ENCODE measurements at places on chromosomes 4 and X. TPM values are rescaled to one million over a fixed set of nuclear protein-coding genes. Genes with fewer than 3 reads are reported as not detected.
A peak's percentile ranks its signal among the peaks of the same experiment; 100 is the strongest.

The BTK gene
- total RNA-seq = 4.4 TPM

The NDST3 gene
- 0.74 TPM for total RNA-seq

The EMCN gene
- 20.1 TPM for total RNA-seq

The ZCCHC12 gene
- total RNA-seq = 3.7 TPM

The PROM1 gene
- not detected for total RNA-seq

The FAM133A gene
- total RNA-seq = not detected

The CLCN5 gene
- 4.9 TPM for total RNA-seq

The CPLX1 gene
- 0.98 TPM for total RNA-seq

The RNF128 gene
- 5.6 TPM for total RNA-seq

The SYP gene
- total RNA-seq = 11.0 TPM

The DTHD1 gene
- 0.49 TPM for total RNA-seq

- H3K4me1 ChIP-seq = no peaks in the 10 kb centered on the region
- H3K27ac ChIP-seq = no peak overlapping the region
- DNase-seq = no peak
- no peaks in the 10 kb centered on the region for H3K36me3 ChIP-seq
- H3K27me3 ChIP-seq = no peaks in the 10 kb centered on the region
Measured at GRCh38 chr4:126544276-126544675, 1088.5 kb upstream of the INTU start.

DNA sequence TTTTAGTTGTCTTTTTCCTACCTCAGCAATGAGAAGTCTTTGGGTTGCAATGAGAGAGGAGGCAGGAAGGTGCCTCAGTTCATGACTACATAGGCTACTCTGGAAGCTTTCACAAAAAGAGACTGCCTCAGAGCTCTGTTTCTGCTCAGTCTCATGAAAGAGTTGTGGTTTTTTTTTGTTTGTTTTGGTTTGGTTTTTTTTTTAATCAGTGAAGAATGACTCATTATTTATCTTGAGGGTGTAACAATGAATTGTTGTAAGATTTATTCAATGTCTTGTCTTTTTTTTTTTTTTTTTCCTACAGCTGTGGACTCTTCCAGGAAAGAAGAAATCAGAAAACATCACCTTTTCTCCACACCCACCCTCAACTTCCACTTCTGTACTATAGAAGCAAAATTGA lies 67.5 kb upstream of the CXCL13 start:
- peaks cover 4% of the 10 kb centered on the region for H3K4me1 ChIP-seq
- no peak overlapping the region for H3K4me3 ChIP-seq
- DNase-seq = no peak
- no peak overlapping the region for H3K27ac ChIP-seq

DNA sequence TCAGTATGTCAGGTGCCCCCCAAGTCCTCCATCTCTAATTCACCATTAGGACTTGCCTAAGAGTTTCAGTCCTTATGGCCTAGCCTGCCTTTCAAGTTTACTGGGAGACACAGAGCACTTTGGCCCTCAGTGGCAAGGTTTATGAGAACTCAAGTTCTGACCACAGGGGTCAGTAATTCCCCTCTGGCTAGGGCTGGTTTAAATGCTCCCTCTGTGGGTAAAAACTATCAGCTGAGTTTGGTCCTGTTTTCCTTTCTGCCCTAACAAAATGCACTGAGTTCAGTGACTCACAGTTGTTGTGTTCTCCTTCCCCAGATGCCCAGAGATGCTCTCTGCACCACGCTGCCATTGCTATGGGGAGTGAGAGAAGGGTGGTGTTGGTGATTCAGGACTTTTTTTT lies 163.2 kb downstream of the RELL1 start:
- no peaks in the 10 kb centered on the region for H3K4me1 ChIP-seq
- no peaks in the 10 kb centered on the region for H3K36me3 ChIP-seq
- no peak overlapping the region for H3K4me3 ChIP-seq
- DNase-seq = no peak

DNA sequence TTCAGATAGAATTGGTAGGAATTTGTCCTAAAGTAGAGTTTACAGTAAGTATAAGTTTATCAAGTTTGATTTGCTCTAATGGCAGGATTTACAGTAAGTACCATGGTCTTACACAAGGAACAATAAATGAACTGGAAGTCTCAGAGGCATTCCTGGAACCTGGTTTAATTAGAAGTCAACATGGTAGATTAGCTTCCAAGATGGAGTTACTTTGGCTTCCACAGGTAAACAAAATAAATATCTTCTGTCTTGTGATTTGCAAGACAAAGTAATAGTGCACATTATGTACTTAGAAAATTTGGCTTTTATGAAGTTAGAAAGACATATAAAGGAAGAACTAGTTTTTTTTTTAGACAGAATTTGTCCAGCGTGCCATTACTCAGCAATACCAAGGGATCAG lies 190.7 kb downstream of the GLUD2 start:
- no peak overlapping the region for H3K4me3 ChIP-seq
- H3K27me3 ChIP-seq = no peaks in the 10 kb centered on the region
- H3K27ac ChIP-seq = no peak overlapping the region
- H3K36me3 ChIP-seq = no peaks in the 10 kb centered on the region

GRCh38 chrX:108216405-108216804 lies 124.8 kb downstream of the ATG4A start:
- H3K27me3 ChIP-seq = no peaks in the 10 kb centered on the region
- H3K27ac ChIP-seq = peak overlapping the region; percentile 48
- H3K36me3 ChIP-seq = no peaks in the 10 kb centered on the region
- DNase-seq = no peak
- H3K4me3 ChIP-seq = no peak overlapping the region

DNA sequence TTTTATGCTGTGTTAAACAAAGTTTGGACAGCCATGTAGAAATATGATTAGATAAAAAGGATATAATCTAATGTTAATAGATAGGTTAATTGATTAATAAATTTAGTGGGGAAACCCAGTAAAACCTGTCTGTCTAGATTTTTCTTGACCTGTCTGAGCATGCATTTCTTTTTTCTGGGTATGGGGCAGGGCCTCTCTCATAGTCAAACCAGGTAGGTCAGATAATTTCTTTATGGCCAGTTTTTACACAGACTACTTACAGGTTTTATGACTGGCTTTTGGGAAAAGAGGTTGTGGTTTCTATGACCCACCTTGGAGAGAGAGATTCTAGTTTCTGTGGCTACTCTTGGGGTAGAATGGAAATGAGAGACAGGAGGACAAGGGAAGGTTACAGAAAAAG lies 135.6 kb upstream of the EPHA5 start:
- no peaks in the 10 kb centered on the region for H3K4me1 ChIP-seq
- no peak overlapping the region for H3K4me3 ChIP-seq
- no peak for DNase-seq
- no peaks in the 10 kb centered on the region for H3K36me3 ChIP-seq

- peak; percentile 58 for DNase-seq
- peaks cover 21% of the 10 kb centered on the region for H3K4me1 ChIP-seq
- no peaks in the 10 kb centered on the region for H3K27me3 ChIP-seq
- H3K4me3 ChIP-seq = no peak overlapping the region
- H3K27ac ChIP-seq = no peak overlapping the region
Measured at GRCh38 chr4:3364199-3364598, 71.4 kb downstream of the RGS12 start.

DNA sequence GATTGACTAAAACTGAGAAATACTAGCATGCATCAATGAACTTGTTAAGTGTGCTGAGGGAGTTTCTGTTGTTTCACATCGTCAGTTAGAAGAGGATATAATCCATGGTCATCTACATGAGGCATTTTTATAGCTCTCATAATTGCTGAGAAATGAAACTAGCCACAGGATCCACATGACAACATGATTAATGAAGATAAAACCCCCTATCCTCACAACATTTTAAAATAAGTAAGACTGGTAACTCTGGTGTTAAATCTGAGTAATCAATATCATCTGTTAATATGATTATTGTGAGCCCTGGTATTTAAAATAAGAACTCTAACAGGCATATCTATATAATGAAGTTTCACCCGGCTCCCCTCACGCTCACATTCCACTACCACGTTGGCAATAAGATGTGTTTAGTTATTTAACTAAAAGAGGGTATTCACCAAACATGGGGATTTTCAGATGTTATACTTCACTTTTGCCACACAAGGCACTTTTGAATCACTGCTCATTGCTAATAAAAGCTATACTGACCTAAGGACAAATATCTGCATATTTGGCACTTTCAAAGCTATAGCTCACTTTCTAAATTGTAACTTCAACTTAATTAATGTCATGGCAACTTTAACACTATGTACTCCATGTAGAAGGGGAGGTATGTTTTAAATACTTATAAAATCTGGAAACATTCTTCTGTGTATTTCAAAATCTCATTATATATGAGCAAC lies 6.7 kb downstream of the UNC5C start:
- no peaks in the 10 kb centered on the region for H3K27me3 ChIP-seq
- H3K4me1 ChIP-seq = no peaks in the 10 kb centered on the region
- no peak overlapping the region for H3K27ac ChIP-seq
- H3K36me3 ChIP-seq = no peaks in the 10 kb centered on the region
- no peak for DNase-seq
- H3K4me3 ChIP-seq = no peak overlapping the region

- no peaks in the 10 kb centered on the region for H3K27me3 ChIP-seq
- H3K4me3 ChIP-seq = no peak overlapping the region
- H3K27ac ChIP-seq = no peak overlapping the region
- DNase-seq = no peak
- no peaks in the 10 kb centered on the region for H3K4me1 ChIP-seq
Measured at GRCh38 chr4:57187246-57187645, 77.1 kb upstream of the IGFBP7 start.

- no peaks in the 10 kb centered on the region for H3K4me1 ChIP-seq
- H3K4me3 ChIP-seq = no peak overlapping the region
- DNase-seq = no peak
- no peak overlapping the region for H3K27ac ChIP-seq
- no peaks in the 10 kb centered on the region for H3K27me3 ChIP-seq
- H3K36me3 ChIP-seq = peaks cover 6% of the 10 kb centered on the region
Measured at GRCh38 chr4:17497890-17498523, 13.9 kb downstream of the QDPR start.

GRCh38 chrX:150736475-150736874 lies 43.3 kb downstream of the MTMR1 start:
- H3K4me3 ChIP-seq = no peak overlapping the region
- no peak overlapping the region for H3K27ac ChIP-seq
- H3K27me3 ChIP-seq = no peaks in the 10 kb centered on the region
- peaks cover 50% of the 10 kb centered on the region for H3K36me3 ChIP-seq

- DNase-seq = no peak
- H3K27ac ChIP-seq = no peak overlapping the region
- H3K4me1 ChIP-seq = no peaks in the 10 kb centered on the region
- H3K27me3 ChIP-seq = no peaks in the 10 kb centered on the region
Measured at GRCh38 chrX:50407976-50408375, 62.6 kb downstream of the DGKK start.

DNA sequence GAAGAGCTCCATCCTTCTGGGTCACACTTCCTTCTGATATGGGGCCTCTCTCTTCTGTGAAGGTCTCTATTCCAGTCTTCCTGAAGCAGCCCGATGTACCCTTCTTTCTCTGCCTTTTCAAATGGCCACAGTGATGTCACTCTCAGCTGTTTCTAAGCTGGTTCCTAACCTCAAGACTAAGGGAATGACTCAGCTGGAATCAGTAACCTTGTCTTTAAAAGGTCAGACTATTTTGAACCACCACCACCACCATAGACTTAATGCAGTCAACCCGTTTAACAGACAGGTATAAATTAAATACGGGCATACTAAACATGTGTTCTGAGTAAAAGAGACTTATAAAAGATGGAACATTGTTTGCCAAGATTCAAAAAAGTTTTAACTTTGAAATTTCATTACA lies 121.0 kb downstream of the PPA2 start:
- no peak overlapping the region for H3K27ac ChIP-seq
- no peaks in the 10 kb centered on the region for H3K36me3 ChIP-seq
- no peaks in the 10 kb centered on the region for H3K4me1 ChIP-seq
- no peak overlapping the region for H3K4me3 ChIP-seq

GRCh38 chrX:41491267-41492004 lies 44.3 kb downstream of the NYX start:
- no peaks in the 10 kb centered on the region for H3K4me1 ChIP-seq
- no peak overlapping the region for H3K27ac ChIP-seq
- no peak for DNase-seq
- H3K36me3 ChIP-seq = no peaks in the 10 kb centered on the region

GRCh38 chrX:141638550-141638949 lies 49.0 kb downstream of the SPANXA2 start:
- H3K27me3 ChIP-seq = no peaks in the 10 kb centered on the region
- H3K36me3 ChIP-seq = no peaks in the 10 kb centered on the region
- DNase-seq = no peak
- no peaks in the 10 kb centered on the region for H3K4me1 ChIP-seq
- no peak overlapping the region for H3K4me3 ChIP-seq

DNA sequence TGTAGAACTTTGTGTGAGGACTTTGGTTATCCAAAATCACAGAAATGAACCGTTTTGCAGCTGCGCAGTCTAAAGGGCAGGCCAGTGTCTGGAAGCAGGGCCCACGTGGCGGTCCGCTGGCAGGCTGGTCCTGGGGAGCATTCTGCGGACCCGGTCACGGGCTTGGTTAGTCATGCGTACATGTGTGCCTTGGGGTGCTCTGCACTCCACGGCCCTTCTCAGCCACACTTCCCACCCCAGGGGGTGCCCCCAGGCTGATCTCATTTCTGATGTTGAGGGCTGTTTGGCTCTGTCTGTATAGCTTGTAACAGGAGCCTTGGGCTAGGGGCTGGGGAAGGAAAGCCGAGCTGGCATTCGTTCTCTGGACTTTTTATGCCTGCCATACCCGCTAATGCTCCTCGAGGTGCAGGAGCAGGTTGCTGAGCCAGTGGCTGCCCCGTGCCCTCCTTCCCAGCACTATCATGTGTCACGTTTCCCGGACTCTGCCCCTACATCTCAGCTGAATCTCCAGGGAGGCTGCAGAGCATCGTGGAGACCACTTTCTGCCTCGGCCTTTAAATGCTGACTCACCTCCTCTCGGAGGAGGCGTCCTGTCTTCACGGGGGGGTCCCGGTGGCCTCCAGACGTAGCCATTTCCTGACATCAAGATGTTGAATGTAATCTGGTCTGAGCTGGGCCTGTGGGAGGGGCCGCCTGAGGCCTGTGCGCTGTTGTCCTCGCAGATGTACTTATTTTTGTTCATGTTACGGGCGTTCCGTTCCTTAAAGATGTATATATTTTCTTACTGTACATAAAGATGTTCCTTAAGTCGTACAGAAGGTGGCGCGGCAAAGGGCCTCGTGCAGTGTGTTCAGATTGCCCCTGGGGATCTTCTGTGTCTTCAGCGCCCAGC lies 11.4 kb upstream of the TADA2B start:
- H3K36me3 ChIP-seq = peaks cover 27% of the 10 kb centered on the region
- no peak overlapping the region for H3K27ac ChIP-seq
- H3K4me3 ChIP-seq = no peak overlapping the region
- no peaks in the 10 kb centered on the region for H3K27me3 ChIP-seq
- no peak for DNase-seq

DNA sequence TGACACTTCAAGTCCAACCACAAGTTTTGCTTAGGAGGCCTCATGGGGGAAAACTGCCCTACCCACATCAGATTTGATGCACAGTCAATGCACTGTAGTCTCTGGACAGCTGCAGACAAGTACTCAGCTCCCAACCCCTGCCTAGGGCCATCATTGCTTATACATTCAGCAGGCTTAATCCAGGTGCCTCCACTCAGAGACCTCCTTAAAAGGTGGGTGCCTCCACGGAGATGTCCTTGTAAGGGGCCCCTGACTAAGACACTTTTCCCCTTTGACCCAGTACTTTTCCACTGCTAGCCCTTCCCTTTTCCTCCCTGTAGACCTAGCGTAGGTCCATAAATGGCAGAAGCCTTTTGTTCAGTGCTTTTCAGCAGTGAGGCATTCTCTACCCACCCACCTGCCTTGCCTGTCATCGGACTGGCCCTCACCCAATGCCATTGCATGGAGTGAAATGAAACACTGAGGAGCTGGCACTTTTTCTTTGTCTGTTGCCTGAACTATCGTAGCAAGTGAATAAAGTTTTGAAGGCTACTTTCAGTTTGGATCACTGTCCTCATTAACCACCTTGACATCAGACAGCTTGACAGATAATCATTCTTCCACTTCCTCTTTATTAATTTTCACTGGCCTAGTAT lies 23.8 kb upstream of the PLK4 start:
- H3K4me3 ChIP-seq = no peak overlapping the region
- no peak for DNase-seq
- H3K27ac ChIP-seq = no peak overlapping the region
- no peaks in the 10 kb centered on the region for H3K27me3 ChIP-seq
- H3K36me3 ChIP-seq = no peaks in the 10 kb centered on the region
